ENCODE measurements at places on chromosomes 12 and 14.

DNA sequence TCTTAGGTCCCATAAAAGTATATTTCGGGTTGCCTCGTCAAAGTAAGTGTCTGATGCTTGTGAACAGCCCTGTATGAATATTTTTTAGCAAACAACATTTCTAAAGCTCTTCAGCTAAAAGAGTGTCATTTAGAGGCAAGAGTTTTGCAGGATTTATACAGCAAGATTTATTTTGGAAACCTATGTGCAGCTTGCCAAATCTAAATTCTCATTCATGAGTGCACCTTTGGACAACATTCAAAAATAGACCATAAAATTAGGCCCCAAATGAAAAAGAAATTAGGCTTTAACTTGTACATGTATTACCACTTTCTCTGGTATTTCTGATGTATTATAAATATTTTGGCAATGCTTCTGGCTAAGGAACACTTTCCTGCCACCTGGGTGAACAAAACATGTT lies 224.4 kb upstream of the PDZRN4 start:
- no peak for DNase-seq

DNA sequence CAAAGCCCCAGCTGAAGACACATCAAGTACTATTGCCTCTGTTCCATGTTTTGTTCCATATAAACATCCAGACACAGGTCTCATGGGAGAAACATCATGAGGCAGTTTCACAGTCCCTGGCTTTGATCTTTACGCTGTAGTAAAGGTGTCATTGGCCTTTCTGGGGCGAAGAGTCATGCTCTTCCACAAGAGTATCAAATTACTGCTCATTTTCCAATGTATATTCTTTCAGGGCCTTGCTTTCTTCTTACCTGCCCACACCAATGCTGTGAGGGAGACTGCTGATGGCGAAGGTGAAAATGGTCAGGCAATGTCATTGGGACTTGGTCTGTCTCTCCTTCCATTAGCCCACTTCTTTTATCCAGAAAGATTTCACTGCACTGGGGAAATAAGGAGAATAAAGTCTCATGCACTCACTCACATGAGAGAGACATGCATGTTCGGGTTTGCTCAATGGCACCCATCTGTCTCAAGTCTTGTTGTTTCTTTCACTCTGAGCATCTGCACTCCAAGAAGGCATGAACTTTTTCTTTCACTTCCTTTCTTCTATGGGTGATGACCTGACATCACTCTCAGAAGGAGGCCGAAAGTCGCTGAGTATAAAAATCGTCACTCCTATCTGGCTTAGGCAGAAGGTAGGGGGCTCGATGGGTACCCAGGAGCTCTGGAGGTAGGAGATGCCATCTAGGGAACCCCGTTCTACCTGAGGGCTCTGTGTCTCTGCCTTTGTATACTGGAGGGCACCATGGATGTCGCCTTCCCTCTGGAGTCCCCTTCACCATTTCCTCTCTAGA lies 1.3 kb upstream of the JDP2 start:
- DNase-seq = no peak

GRCh38 chr12:10623131-10623530 lies 9.7 kb upstream of the MAGOHB start:
- no peak for DNase-seq

GRCh38 chr14:104245723-104246122 lies 107.3 kb downstream of the KIF26A start:
- DNase-seq = no peak

GRCh38 chr12:105316931-105317852 lies 13.3 kb upstream of the C12orf75 start:
- no peak for DNase-seq

DNA sequence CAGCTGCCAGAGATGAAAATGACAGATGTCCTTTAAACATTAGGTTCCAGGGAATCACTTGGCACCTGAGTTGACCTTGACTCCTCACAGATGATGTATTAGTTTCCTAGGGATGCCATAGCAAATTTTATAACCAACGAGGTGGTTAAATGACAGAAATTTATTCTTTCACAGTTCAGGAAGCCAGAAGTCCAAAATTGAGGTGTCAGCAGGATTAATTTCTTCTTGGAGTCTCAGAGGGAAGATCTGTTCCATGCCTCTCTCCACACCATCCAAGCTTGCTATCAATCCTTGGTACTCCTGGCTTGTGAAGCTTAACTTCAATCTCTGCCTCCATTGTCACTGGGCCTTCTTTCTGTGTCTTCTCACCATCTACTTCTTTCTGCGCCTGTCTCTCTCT lies 249.7 kb upstream of the BTG1 start:
- no peak for DNase-seq

DNA sequence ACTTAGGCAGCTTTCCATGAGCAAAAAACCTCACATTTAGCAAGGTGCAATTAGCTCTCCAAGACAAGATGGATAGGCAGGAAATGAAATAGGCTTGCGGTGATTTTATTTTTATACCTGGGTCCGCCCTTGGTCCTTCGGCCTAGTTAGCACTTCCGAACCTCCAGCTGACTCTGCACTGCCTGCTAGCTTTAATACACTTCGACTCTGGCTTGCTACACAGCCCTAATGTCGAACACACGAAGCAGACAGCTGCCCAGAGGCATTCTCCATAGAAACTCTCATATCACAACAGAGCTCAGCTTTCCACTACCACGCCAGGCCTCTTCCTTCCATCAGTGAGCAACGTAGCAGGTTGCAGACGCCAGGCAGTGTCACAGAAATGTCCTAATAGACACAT lies 688.0 kb downstream of the VRK1 start:
- DNase-seq = no peak

GRCh38 chr14:21356511-21356910 lies 27.3 kb downstream of the SUPT16H start:
- DNase-seq = no peak

GRCh38 chr12:63875703-63876102 lies 31.2 kb downstream of the SRGAP1 start:
- DNase-seq = no peak

- no peak for DNase-seq
These were observed 25.2 kb upstream of the RASSF3 start for GRCh38 chr12:64585104-64585503.

DNA sequence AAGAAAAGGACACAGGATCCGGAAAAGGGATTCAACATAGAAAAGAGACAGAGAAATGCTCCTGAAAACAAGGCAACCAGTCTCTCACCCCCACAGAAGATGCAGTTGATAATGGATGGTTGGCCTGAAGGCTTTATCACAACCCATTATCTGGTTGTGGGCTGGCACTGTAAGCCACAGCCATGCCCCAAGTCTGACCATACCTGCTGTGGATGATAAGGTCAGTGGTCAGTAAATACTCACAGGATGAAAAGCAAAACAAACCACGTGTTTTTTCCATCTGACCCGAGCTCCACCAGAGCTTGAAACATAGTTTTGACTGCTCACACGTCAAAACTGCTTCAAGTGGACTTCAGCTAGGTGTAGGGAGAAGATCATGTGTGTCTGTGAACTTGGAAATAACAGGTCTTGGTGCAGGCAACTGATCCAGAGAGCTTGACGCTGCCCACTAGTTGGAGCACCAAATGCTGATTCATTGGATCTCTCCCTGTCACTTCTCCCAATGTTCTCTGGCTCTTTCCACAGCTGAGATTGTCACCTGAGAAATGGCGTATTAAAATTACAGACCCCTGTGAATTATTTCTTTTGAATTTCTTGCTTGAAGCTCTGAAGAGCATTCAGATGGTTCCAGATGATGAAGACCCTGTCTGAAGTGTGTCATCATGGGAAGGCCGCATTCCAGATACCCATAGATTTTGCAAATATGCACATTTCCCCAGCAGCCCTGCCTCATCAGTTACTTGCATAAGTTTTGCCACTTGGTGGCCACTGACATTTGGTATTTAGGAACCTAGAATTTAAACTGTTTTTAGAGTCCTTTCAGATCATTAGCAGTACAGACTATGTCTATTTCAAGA lies 8.5 kb downstream of the TMEM233 start:
- no peak for DNase-seq

All from retinal pigment epithelial cell (primary cell).